ENCODE measurements at places on chromosomes 3 and 15.

- DNase-seq: peak; percentile 40
Measured at GRCh38 chr3:51391566-51392354, 675 bp downstream of the RBM15B start.

- DNase-seq: no peak
Measured at GRCh38 chr15:39767921-39768320, 14.7 kb downstream of the FSIP1 start.

DNA sequence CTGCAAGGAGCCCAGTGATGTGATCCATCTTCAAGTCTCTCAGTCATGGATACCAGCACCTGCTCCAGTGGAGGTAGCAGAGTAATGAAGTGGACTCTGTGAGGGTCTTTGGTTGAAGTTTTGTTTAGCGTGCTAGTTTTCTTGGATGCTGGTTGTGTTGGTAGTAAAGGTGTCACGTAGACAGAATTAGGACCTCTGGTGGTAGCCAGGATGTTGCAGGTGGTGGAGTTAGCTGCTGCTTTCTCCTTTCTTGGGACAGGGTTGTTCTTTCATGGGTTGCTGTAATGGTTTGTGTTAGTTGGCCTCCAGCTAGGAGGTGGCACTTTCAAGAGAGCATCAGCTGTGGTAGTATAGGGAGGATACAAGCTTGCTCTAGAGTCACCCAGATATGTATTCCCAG lies 125.2 kb downstream of the ANXA2 start:
- no peak for DNase-seq

DNA sequence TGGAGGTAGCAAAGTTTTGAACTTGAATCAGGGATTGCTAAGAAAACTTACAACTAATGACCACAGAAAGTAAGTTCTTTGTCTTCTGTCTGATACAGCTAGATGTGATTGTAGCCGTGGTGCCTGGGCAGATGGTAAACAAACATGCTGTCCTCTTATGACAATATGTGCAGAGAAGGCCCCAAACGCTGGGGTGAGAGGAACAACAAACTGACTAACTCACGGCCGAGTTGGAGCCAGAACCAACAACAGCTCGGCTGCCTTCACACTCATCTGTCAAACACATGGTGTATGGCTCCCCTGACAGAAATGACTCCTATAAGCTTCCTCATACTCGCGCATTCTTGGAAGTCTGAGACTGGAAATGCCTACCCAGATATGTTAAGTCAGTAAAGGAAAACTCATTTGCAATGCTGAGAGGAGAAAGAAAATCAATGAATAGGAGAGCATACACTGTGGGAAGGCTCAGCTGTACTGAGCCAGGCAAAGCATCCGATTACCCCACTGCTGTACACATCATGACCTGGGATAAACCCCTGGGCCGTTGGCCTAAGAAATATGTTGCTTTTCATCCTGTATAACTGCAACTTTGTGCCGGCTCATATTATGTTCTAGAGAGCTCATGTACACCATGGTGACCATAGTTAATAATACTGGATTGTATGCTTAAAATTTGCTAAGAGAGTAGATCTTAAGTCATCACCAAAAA lies 5.7 kb downstream of the THBS1 start:
- DNase-seq: no peak

GRCh38 chr15:47822048-47822447 lies 104.7 kb downstream of the SEMA6D start:
- no peak for DNase-seq

DNA sequence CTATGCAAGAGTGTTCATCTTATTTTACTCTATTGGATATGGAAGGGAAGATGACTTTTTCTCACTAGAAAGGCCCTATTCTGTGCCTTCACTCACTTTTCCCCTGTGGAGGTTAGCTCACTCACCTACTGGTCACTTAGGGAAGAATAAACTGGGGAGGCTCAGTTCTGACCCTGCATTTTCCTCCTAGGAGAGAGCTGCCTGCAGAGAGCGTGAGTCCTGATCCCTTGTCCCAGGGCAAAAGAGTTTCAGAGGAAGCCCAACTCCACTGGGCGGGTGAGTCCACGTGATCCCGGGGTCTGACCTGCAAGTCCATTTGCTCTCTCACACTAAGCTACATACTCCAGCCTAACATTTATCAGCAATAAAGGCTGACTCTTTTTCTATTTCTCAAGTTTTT lies 8.4 kb downstream of the MORC1 start:
- no peak for DNase-seq

GRCh38 chr3:186511245-186511644 lies 32.9 kb downstream of the CRYGS start:
- no peak for DNase-seq

DNA sequence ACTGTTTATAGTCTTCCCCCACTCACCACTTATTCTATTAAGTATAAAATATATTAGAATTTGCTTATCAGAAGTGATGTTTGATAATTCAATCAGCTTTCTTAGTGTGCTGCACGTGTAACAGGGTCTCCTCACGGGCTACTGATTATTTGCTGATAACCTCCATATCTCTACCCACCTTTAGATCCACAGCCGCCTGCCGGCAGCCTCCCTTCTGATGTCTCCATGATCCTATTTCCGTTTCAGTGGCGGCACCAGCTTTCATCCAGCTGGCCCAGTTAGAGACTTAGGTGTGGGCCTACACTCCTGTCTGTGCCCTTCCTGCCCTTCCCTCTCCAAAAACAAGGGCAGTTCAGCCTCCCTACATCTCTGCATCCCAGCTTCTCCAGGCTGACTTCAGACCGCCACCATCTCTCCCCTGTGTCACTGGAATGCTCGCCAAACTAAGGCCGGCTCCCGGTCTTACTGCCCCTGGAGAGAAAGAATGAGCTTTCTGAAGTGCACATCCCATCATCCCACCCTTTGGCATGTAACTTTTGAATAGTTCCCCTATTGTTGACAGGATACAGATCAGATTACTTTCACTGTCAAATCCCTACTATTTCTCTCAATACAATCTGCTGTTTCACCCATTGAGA lies 76.6 kb upstream of the PRTG start:
- DNase-seq: no peak

GRCh38 chr15:43826508-43827341 lies at the start of gene WDR76:
WDR76 (plus strand) TSS chr15:43827002; CDS start chr15:43827033, 31 bp downstream.
- DNase-seq: peak; percentile 79

DNA sequence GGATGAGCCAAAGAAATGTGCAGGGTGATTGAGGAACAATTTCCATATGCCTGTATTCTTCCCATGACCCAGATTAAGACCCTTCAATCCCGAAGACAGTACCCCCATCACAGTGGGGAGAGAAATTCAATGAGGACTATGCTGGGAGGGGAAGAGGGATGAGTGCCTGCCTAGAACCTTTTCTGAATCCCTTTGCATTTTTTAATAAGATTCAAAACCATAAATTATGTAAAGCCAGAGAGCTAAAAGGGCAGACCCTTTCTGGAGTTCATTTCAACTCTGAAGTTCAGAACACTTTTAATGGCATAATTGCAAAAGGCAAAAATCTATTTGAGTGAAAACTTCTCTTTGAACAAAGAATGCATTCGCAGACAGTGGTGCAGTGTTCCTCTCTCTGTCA lies 529.5 kb downstream of the NTRK3 start:
- DNase-seq: no peak

Data from inflammatory macrophage (primary cell).